ENCODE measurements at places on chromosomes 1 and 21.

DNA sequence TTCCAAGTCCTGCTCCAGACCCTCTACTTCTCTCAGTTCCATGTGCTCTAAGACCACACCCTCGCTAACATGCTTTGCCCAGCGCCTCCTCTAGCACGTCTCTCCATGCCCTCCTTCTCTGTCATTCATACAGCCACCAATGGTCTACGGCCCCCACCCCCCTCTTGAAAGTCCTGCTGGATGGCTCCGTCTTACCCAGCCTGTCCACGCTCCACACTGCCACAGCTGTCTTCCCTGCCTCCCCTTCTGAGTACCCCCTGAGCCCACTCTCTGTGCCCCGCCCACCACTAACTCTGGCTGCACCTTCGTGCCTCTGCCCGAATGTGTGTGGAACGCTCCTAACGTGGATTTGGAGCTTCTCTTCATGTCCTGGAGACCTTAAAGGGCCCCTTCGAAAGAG, 244.6 kb downstream of the TRABD2B start:
- DNase-seq: no peak

GRCh38 chr1:200206761-200207160, 179.3 kb downstream of the NR5A2 start:
- no peak for DNase-seq

GRCh38 chr1:95232646-95233318, 1.2 kb upstream of the RWDD3 start:
- no peak for DNase-seq

DNA sequence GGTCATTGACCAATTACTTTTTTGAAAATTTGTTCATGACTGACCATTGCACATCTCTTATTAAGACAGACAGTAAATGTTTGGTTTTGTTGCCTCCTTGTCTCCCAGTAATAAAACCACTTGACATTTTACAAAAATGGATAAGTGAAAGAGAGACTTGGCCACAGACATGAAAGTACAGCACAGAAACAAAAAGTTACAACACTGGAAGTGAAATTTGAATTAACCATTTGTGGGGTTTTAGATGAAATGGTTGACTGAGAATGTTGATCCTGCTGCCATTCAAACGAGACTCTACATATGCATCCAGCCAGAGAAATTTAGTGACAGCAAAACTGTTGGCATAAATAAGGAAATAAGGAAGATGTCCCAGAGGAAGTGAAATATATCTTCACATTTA, 79.3 kb upstream of the B3GALT2 start:
- DNase-seq: no peak

DNA sequence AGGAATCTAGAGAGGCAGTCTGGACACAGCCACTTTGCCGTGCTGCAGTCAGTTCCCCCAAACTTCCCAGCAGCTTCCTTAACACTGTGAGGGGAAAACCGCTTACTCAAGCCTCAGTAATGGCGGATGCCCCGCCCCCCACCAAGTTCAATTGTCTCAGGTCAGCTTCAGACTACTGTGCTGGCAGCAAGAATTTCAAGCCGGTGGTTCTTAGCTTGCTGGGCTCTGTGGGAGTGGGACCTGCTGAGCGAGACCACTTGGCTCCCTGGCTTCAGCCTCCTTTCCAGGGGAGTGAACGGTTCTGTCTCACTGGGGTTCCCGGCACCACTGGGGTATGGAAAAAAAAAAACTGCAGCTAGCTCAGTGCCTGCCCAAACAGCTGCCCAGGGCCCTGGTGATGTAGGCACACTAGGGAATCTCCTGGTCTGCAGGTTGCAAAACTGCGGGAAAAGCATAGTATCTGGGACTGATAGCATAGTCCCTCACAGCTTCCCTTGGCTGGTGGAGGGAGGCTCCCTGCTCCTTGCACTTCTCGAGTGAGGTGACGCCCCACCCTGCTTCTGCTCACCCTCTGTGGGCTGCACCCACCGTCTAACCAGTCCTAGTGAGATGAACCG, 23.7 kb upstream of the HFM1 start:
- DNase-seq: no peak

DNA sequence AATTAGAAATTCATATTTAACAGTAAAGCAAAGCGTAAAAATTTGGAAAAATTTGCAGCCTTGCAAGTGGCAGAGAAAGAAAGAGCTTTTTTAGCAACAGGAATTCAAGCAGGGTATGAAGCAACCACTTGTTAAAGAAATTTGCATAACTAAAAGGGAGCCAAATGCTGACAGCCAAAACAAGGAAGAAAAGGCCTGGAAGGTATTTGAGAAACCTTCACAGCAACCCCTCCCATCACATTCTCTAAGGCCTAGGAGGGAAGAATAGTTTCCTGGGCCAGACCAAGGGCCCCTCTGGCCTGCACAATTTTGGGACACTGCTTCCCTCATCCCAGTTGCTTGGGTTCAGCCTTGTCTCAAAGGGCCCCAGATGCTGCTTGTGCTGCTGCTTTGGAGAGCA, 672.4 kb upstream of the TMPRSS15 start:
- DNase-seq: no peak

DNA sequence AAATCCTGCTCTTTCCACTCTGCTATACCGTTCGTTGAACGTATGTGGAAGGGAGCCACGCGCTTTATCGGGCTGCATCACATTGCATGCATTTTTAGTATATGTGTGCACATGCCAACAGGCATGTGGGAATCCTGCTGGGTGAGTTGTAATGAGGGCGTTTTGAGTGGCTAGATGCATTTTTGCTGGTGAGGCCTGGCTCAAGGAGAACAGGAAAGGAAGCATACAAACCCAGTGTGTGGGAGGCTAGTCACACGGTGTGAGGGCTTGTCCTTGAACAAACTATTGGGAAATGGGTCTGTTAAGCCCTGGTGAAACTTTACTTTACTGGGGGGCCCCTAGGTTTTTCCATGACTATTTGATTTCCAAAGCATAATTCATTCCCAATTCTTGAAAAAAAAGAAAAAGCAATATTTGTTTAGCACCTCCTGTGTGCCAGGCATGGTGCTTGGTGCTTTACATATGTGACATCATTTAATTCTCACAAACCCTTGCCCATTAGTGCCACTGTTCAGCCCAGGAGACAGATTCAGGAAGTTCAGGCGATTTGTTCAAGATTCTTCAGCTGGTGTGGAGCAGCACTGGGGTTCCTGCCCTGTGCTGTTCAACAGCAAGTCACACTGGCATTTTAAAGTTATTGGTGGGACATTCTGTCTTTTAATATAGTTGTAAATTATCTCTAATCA, 25.6 kb upstream of the JUN start:
- no peak for DNase-seq

DNA sequence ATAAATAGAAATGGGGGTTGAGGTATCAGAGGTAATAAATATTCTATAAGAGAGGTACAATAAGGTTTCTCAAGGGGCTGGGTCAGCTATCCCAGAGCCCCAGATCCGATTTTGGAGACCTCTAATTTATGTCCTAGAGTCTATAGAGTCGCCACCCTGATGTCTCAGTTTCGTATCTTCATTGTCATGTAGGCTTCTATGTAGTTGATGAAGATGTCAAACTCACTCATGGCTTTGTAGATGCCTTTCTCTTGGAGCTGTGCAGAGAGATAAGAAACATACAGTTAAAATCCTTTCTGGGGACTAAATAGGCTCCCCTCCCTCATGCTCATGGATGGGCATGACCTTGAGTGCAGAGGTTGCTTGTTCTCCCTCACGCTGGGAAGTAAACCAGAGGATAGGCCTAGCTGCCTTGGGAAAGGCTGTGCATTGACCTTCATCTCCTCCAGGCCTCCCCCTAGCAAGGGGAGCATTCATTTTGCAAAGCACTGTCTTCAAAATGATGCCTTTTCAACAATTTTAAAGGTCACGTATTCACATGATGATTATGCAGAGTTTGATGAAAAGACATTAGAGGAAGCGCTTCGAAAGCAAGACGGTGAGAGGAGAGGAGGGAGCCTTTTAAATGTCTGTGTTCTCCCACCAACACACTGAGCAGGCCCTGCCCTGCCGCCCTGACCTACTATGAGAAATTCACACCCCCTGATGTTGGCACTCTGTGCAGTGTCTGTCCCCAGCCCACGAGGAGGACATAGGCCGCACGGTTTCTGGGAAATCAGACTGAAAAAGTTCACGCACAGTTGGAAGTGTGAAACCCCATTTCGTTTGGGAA, 1.9 kb upstream of the IL19 start:
- no peak for DNase-seq

- DNase-seq: no peak
Measured at GRCh38 chr1:109837852-109838570, 72.6 kb upstream of the CSF1 start.

- peak; percentile 73 for DNase-seq
Measured at GRCh38 chr1:94602316-94602715, 60.8 kb upstream of the F3 start.
